NCI-H1930 (cell line): ENCODE measurements at places on chromosomes 3 and 15.

DNA sequence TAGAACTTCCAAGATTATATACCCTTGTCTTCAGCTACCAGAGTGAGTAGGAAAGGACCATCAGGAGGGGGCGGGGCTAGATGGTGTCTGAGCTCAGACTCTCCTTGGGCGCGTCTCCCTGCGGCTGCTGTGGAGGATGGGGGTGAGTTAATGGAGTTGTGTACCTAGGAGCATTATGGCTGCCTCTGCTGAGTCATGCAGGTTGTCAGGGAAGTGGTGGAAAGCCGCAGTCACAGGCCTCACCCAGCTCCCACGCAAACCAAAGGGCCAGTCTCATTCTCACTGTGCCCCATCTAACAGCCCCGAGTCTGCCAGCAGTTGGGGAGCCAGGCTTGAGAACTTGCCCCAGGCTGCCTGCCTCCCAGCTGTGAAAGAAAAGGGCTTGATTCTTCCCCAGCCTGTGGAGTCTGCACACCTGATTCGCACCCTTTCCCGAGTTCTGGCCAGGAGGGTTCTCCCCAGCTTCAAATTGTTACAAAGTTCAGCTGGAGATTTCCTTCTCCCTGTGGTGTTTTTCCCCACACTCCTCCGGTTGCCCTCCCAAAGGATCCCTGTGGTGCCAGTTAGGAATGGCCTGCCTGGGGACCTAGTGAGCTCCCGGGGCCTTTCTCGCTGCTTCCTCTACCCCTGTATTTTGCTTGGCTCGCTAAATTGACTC is 143.3 kb downstream of the HCN4 start:
- DNase-seq, result no peak

GRCh38 chr3:108486338-108486737 is 24.1 kb downstream of the MYH15 start:
- DNase-seq, result no peak

DNA sequence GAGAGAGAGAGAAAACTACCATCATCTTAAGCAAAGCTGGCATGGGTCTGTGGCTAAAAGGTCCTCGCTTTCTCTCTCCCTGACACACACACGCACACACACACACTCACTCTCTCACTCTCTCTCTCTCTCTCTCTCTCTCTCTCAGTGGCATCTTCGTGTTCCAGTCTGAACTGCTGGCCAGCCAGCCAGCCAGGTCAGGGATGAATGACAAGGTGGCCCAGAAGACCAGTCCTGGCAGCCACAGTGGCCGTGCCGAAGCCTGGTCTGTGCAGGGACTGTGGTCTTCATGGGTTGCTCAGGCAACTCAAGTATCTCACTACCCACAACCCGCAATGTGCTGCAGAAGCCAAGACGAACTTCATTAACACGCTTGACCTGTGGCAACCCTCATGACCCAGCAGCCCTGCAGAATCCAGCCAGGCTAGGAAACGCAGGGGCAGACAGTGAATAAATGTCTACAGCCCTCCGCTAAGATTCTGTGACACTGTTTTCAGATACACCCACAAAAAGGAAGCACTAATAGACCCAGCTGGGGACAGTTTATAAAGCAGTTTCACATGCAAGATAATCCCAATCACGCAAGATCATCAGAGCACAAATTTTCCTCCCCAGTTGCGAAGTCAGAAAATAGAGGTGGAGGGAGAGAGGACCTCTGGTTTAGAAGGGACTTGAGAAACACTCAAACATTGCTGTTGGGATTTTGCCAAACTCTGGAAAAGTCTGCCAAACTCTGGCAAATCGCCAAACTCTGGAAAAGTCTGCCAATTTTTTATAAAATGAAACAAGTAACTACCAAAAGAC is 66.4 kb downstream of the XXYLT1 start:
- DNase-seq, result no peak

DNA sequence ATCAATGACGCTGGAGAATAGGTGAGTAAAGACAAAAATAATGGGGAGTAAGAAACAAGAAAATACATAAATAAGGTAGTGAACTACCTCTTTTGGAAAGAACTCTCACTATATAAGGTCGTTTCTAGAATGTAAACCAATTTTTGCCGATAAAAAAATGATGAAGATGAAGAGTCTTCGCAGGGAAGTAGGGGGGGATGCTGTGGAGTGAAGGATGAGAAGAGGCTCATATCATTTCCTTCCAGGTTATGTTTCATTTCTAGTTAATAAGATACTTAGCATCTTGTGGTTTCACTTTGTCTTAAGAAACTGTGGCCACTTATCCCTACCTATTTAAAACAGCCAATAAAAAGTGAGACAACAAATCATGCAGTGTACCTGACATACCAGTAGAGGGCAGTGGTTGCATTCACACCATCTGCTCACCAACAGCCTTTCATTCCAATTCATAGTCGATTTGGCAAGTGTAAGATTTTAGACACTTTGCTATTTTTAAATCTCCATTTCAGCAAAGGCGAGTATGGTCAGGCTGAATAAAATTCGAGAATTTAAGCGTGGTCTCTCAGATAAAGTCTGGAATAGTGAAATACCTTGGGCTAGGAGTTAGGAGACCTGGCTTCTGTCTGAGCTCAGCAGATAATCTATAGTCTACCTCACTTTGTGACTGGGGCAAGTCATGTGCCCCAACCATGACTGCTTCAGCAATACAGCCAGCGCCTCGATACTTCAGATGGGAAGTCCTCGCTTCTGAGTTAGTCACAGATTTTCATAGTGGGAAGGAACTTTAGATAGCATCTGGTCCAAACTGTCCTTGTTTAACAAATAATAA is 28.9 kb upstream of the ICE2 start:
- DNase-seq, result no peak

- DNase-seq, result no peak
Observed at GRCh38 chr3:158617982-158618875, 26.1 kb upstream of the GFM1 start.

GRCh38 chr3:72892870-72893269 is 5.0 kb downstream of the GXYLT2 start:
- DNase-seq, result peak; percentile 3

DNA sequence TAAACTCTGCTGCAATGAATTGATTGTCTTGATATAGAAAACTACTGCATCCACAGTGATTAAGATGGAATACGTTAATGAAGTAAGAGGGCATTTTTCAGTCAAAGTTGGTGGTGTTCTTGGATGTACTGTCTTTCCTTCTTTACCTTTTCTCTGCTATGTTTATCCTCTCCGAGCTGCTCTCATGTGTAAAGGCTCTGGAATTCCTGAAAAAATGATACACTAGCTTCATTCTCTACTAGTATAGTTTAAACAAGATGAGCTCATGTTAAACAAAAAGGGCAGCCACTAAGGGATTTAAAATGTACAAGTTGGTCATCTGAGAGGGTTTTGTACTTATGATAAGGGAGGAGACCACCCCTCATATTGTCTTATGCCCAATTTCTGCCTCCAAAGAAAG is 504.6 kb upstream of the NECTIN3 start:
- no peak for DNase-seq

- no peak for DNase-seq
Observed at GRCh38 chr3:39783680-39784079, 25.7 kb upstream of the MYRIP start.

DNA sequence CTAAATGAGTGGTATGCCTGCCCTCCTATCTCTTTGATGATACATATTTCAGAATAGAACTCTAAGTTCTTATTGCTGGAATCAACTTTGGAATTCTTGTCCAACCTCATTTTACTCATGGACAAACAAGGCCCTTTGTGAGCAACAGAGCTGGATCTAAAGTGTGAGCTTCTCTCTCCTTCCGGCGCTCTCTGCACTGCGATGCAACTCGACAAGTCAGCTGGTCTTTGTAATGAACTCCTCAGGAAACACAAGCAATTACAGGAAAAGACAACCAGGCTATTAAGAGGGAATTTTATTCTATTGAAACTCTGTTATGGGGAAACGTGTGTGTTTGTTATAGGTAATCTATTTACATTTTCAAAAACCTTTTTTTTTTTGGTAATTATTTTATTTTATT is 20.3 kb upstream of the NRROS start:
- no peak for DNase-seq

- no peak for DNase-seq
Observed at GRCh38 chr15:50911001-50911400, 2.5 kb downstream of the AP4E1 start.

DNA sequence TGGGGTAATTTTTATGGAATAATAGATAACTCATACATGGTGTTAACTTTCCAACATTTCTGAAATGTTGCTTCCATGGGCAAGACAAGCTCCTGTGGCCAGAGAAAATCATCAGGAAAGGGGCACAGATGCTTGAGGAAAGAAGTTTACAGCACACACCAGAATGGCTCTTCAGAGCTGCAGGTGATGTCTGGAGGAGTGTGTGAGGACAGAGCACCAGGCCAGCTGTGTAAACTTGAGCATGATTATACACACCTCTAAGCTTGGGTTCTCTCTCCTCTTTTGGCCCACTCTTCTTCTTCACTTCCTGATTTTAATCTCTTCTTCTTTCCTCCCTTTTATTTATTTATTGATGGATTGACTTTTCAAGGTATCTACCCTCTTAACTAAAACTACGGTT is 676.0 kb downstream of the GRM7 start:
- DNase-seq, result no peak

DNA sequence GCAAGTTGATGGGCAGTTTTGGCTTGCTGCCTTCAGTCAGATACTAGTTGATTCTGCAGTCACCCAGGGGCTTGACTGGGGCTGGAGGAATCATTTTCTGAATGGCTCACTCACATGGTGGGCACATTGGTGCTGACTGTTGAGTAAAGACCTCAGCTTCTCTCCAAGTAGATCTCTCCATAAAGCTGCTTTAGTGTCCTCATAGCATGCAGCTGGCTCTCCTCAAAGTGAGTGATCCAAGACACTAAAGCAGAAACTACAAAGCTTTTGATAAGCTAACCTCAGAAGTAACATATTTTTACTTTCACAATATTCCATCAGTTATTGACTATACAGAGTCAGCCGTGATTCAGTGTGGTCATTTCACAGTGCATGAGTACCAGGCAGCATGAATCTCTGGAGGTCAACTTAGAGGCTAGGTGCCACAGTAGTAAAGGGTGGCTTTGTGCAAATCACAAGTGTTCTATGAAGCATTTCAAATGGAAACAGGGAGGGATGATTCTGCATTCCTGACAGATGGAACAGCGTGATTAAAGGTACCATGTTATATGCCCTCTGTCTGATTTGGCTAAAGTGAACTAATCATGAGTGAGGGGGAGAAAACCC is 24.3 kb upstream of the ATP8B4 start:
- DNase-seq, result no peak

- no peak for DNase-seq
Observed at GRCh38 chr15:66482539-66482938, 15.0 kb downstream of the SNAPC5 start.

GRCh38 chr15:66746231-66746605 is 44.2 kb downstream of the SMAD6 start:
- no peak for DNase-seq

- DNase-seq, result no peak
Observed at GRCh38 chr15:83477808-83478537, 30.8 kb downstream of the SH3GL3 start.

GRCh38 chr15:95931619-95932018 is 398.9 kb upstream of the NR2F2 start:
- DNase-seq, result no peak

GRCh38 chr3:1773679-1774078 is 325.0 kb upstream of the CNTN4 start:
- DNase-seq, result no peak

DNA sequence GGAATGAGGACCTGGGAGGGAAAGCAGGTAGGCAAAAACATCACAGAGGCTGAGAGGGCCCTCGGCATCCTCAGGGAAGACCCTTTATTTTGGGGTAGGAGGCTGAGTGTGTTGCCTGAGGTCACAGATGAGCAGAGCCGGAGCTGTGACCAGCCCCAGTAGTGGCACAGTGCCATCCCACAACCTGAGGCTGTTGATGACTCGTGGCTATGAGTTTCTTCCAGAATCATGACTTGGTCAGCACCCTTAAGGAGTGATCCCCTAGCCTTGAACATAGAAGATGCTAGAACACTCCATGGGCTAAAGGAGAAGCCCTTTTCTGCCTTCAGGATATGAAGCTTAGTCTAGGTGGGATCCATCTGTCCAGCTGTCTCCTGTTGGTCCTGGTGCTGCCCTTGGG is 19.5 kb upstream of the CXCR6 start:
- DNase-seq, result no peak

DNA sequence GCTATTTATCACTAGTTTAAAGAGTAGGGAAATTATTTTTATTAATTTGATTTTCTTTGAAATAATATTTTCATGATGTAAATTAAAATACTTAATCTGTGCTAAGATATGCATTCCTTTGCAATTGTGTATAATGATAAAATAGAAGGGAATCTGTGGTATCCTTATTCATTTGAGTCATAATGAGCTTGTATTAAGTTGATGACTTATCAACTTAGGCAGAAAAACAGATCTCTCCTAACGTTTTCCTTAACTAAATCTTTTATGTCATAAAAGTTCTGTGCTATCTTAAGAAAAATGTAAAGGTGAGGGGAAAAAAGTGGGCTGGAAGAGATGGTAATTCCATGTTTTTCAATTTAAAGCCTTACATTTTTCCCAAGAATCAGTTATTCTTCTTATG is 1.9 kb downstream of the FGF7 start:
- DNase-seq, result no peak

GRCh38 chr15:71612397-71612722 is 198.0 kb upstream of the NR2E3 start:
- no peak for DNase-seq

DNA sequence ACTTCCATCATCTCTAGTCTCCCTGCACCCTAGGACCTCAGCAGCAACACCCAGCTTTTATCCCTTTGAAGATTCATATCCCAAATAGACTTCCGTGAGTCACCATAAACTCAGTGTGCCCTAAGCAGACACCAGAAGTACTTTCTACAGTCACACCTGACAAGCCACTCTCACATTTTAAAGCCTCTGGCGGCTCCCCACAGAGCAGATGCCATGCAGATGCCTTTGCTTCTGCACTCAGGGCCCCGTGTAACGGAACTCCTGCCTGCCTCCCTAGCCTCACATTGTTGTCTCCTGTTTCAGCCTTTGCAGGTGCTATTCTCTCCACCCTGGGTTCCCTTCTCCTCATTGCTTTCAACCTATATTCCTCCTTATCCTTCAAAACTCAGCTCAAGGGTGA is 155.5 kb upstream of the SLC24A5 start:
- no peak for DNase-seq

DNA sequence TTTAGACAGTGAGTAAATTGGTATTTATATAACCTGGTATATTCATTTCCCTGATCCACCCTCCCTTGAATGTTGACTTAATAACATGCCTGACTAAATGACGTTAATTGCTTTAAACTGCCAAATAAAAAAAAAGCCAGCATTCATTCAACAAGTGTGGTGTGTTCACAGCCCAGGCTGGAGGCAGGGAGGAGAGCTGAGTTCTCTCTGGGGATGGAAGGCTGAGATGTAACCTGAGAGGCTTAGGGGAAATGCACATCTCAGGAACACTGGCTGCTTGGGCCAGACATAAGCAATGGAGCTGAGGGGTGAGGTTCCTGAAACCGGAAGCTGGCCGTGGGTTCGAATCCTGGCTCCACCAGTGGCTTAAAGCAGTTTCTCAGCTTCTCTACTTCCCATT is 17.3 kb downstream of the CACNA2D3 start:
- no peak for DNase-seq

GRCh38 chr3:190139365-190139764 is 18.7 kb upstream of the P3H2 start:
- no peak for DNase-seq

- no peak for DNase-seq
Observed at GRCh38 chr3:115186351-115187148, 39.5 kb upstream of the ZBTB20 start.

- DNase-seq, result no peak
Observed at GRCh38 chr3:157070678-157070999, 89.3 kb downstream of the CCNL1 start.

GRCh38 chr3:87771337-87772192 is 287.2 kb downstream of the CGGBP1 start:
- DNase-seq, result no peak
